8988T (cell line): ENCODE measurements at places on chromosomes 1 and 21.

- DNase-seq = no peak
These were observed 13.6 kb downstream of the GABRD start for GRCh38 chr1:2032737-2033136.

- no peak for DNase-seq
These were observed 139.0 kb downstream of the SDCCAG8 start for GRCh38 chr1:243394601-243395464.

- DNase-seq = no peak
These were observed 138.9 kb downstream of the HMGB4 start for GRCh38 chr1:34002810-34003209.

GRCh38 chr1:221241157-221241556, 361.9 kb downstream of the HLX start:
- no peak for DNase-seq

DNA sequence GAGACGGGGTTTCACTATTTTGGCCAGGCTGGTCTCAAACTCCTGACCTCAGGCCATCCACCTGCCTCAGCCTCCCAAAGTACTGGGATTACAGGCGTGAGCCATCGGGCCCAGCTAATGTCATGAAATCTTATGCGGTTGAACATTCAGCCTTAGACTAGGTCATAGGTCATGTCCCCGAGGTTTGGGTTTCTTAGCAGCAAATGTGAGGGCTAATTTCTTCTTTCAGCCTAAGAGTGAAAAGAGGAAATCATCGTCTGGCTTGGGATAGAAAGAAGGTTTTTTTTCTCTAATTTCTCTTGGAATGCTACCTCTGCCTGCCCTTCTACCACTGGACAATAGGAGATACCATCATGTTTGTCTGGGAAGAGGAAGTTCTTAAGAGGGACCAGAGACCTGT, 18.0 kb upstream of the PIK3CD start:
- DNase-seq = no peak

DNA sequence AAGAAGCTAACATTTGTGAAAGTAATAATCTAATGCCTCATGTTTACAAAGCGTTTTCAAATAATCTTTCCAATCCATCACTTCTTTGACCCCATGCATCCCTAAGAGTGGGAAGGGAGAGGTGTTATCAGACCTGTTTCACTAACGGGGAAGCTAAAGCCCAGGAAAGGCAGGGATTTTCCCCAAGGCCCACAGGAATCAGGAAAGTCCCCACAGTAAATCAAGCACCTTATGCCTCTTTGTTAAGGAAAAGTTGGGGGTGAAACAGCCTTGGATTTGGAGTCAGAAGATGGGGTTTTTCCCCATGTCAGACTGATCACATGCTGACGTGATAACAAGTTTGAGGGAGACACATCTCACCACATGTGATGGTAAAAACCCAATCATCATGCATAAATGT, 20.0 kb upstream of the ANGPTL7 start:
- DNase-seq = no peak

- DNase-seq = no peak
These were observed 120.9 kb upstream of the IPO9 start for GRCh38 chr1:201708085-201708512.

GRCh38 chr1:152112101-152112884, 3.0 kb downstream of the TCHH start:
- DNase-seq = no peak

GRCh38 chr1:171420810-171421209, 64.5 kb upstream of the PRRC2C start:
- DNase-seq = no peak

DNA sequence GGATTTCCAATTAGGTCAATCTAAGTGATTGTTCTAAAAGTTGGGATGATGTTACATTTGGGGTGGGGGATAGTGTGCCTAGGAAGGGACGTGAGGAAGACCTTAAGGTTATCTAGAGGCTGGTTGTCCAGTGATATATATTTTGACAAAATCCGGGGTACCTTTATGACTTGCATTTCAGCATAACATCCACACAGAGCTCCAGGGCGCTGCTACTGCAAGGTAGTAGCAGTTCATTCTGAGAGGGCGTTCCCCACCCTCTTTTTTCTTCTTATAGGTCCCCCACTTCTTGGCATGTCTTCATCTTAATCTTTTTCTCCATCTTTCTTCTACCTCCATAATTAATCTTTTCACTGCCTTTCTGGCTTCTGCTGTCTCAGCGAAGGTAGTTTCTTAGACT, 161.9 kb downstream of the CACNA1E start:
- no peak for DNase-seq

- no peak for DNase-seq
These were observed 78.6 kb downstream of the PDE9A start for GRCh38 chr21:42732033-42732410.

DNA sequence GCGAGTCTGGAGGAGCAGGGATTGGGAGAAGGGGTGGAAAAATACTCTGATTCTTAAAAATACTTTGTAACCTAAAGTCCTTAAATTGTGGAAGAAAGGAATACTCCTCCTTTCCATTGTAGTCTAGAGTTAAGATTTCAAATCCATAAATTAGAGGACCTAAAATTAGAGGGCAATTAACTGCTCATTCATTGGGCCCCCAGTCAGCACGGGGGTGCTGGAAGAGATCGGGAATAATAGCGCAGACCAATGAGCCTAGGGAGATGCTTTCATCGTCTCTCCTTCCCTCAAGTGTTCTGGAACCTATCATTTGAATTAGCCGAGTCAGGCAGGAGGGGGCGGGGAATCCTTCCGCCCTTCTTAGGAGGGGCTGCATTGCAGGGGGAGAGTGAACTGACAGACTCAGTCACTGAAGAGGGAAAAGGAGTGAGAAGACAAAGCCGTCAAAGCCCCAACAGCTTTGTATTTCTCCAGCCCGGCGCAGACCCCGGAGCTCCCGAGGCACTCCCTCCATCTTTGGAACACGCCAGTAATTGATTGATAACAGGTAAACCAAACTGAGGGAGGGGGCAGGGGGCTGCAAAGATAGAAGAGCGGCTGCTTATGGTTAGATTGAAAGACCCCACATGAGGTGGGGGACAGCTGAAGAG, at the start of gene MLLT11:
Gene MLLT11, plus strand, starts transcription at position 391 of the 650 bp plus-strand sequence. CDS start 6,828 bp downstream, outside the sequence.
- no peak for DNase-seq

- DNase-seq = no peak
These were observed 56.2 kb upstream of the EPS8L3 start for GRCh38 chr1:109819906-109820305.
